Activated naive CD4-positive, alpha-beta T cell treated with anti-CD3 and anti-CD28 coated beads for 36 hours (primary cell): ENCODE measurements at places on chromosomes 12 and 14.

- DNase-seq: no peak
These were observed 39.1 kb upstream of the DDHD1 start for GRCh38 chr14:53192052-53192760.

GRCh38 chr14:89397569-89398230 is 19.3 kb downstream of the FOXN3 start:
- DNase-seq: no peak

DNA sequence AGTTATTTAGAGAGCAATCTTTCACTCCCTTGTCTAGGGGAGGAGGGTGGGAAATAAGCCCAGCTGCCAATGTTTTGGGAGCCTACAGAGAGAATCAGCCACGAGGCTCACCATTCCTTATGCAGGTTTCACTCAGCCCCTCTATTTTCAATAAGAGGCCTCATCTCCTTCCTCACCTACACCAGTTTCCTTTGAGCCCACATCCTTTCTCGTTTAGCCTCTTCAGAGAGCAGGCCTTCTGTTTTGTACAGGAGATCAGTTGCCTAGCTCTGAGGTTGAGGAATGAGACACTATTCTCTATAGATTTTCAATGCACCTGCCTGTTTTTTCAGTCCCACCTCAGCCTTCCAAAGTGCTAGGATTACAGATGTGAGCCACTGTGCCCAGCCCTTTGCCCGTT is 17.9 kb downstream of the SNAPC1 start:
- DNase-seq: peak; percentile 50

DNA sequence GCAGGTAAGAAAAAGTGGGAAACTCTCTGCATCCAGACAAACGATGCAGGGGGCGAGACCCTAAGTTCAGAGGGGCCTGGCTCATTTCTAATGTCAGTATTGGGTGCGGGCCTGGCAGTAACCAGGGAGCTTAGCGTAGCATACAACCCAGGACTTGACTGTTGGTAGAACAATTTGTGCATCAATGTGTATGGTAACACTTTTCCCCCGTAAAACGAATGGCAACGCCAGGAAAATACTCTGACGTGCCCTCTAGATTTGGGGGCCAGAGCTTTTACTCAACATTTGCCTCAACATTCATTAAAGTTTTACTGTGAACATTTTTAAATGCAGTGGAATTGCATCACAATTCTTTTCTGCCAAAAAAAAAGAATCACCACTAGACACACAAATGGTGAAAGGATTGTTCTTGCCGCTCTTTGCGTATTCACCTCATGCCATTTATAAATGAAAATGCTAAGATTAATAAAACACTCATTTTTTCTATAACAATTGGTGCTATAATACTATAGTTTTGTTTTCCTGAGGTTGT is 867 bp downstream of the RHOJ start:
- DNase-seq: no peak

- no peak for DNase-seq
These were observed 34.9 kb downstream of the RAD9B start for GRCh38 chr12:110536834-110537604.

DNA sequence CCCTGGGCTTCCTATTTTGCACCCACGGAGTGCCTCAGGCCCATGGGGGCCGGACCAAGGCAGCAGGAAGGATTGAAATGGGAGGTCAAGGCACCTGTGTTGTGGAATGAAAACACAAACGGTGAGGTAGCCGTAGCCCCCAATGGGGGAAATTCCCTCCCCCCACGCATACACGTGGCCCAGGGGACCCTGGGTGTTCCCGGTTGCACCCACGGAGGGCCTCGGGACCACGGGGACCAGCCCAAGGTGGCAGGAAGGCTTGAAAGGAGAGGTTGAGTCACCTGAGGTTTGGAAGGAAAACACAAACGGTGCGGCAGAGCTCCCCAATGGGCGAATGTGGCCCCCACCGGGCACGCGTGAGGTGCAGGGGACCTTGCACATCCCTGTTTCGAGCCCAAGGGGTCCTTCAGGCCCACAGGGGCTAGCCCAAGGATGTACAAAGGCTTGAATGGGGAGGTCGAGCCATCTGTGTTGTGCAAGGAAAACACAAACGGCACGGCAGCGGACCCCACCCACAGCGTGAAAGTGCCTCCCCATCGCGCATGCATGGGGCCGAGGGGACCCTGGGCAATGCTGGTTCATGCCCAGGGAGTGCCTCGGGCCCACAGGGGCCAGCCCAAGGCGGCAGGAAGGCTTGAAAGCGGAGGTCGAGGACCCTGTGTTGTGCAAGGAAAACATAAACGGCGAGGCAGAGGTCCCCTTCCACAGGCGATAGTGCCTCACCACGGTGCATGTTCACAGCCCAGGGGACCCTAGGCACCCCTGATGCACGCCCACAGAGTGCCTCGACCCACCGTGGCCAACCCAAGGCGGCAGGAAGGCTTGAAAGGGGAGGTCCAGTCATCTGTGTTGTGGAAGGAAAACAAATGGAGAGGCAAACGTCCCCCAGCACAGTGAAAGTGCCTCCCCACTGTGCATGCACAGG is 376.7 kb downstream of the ALG10 start:
- no peak for DNase-seq

DNA sequence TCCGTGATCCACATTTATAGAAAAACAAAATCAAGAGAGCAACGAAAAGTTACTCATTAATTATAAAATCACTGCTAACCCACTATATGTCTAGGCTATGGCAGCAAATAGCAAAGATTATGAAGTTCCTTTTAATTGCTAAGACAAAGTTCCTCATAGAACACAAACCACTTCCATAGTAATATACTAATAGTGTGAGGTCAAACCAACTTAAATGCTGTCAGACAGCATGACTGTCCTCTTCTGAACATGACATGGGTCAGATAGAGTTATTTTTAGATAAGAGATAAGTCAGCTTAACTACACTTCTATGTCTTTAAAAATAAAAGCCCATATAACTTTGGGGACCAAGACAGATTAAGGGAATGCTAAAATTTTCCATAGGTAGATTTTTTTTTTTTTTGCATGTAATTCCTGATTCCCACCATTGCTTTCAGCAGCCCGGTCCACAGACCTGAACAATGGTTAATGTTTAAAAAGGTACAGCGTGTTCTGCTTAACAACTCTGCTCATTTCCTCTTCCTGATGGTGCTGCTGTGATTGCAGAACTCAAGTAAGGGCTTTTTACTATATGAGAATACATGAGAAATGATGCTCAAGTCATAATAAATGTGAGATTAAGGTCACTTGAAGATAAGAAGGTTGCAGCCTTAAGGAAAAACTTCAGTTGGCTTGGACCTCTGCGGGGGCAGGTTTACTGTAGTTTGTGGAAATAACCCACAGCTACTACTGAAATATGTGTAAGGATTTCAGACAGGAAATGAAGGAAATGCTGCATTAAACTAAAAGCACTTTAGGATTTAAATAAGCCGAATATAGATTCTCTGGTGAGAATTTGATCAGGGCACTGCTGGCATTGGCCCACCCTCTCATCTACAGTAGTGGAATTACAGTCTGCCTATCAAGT is 37.7 kb upstream of the DUSP6 start:
- peak; percentile 41 for DNase-seq

DNA sequence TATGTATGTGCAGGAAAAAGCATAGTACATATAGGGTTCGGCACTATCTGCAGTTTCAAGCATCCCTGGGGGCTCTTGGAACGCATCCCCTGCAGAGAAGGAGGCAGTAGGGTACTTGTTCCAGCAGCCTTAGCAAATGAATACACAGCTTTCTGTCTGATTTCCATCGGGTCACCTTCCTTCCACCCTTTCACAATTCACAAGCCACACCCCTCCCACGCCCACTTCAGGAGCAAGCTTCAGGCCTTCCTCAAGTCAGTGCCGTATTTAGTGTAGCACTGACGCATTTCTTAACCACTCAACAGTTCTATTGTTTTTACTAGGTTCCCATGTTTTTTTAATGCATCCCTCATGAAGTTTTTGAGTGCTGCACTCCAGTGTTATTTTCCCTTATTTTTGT is 64.2 kb downstream of the CLMN start:
- DNase-seq: no peak

DNA sequence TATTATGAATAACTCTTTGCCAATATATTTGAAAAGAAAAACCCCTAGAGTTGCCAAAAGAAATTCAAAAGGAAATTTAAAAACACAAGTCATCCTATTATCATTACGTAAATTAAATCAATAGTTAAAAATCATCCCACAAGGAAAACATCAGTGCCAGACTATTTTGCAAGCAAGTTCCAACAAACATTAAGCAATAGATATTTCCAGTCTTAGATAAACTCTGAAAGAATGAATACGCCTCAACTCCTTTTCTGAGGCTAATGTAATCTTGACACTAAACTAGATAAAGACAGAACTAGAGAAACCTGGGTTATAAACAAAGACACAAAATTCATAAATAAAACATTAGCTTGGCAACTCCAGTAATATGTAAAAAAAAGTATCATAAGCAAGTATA is 245.9 kb downstream of the FOXN3 start:
- DNase-seq: no peak

DNA sequence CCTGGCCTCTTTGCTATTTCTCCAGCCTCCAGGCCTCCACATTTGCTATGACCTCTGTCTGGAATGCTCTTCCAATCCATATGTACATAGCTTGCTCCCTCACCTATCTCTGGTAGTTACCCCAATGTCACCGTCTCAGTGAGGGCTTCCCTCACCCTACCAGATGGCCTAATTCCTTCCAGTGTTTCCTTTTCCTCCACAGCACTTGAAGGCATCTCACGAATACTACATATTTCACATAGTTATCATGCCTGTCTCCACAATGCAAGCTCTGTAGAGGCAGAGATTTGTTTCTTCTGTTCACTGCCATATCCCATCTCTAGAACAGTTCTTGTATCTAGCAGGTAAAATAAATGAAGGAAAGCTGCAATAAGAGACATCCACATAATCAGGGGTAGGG is 21.3 kb upstream of the HSP90B1 start:
- DNase-seq: no peak

DNA sequence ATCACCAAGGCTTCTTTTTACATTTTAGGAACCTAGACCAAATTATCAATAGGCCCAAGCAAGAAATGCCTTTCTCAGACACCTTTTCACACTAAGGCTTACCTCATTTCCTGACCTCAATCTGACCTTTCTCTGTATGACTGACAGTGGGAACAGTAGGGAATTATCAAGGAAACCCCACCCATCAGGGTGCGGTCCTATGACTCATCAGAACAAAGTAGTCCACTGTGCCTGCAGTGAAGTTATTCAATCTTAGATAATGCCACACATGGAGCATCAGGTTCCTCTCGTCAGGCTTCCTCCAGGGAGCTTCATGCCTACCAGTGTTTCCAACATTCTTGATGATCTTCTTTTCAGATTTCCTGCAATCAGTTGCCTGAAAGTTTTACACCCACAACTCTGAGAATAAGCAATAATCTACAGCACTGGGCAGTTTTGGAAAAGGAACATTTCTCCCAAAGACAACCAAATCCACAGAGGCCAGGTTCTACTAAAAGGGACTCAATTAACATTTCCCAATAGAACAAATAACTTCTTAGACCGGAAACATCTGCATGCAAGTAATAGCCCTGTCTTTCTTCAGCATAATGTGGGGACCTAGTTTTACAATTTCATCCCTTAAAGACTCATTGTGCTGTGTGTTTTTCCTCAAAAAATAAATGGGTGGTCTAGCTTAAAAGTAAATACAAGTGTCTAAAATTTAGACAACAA is 35.9 kb upstream of the TMTC2 start:
- peak; percentile 7 for DNase-seq

GRCh38 chr14:64998455-64998931 is 11.8 kb downstream of the FNTB start:
- DNase-seq: no peak

DNA sequence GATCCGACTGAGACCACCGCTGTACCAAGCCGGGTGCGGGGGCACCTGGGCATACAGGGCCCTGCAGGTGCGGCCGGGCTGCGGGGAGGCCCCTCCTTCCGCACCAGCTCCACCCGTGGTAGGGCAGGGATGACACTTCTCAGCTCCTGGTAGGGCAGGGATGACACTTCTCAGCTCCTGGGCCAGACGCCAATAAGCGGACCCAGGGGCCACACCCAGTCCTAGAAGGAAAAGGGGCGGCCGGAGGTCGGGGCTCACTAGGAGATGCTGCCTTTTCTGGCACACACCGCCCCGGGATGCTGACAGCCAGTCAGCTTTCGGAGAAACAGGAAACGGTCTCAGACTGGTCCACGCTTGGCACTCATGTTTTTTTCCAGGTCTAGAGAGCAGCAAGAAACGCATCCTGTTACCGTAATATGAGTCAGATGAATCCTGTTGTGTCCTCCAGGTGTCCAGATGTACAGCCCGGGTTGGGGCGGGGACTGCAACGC is 34.8 kb downstream of the NFKBIA start:
- peak; percentile 66 for DNase-seq

DNA sequence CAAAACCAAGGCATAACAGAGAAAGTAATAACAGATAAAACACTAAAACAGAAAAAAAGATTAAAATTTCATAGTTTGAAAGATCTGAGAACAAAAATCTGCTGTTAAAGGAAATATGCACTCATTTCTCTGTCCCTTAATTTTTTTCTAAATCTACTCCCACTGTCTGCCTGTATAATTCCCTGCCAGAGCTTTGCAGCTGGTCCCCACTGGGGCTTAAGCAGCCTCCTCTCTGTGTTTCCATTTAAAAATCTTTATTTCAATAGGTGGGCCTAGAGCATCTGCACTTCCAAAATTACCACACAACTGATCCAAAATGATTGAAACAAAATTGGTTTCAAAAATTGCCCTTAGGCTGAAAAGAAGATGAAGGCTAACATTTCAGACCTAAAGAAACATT is 6.4 kb upstream of the SIX6 start:
- DNase-seq: no peak

GRCh38 chr12:71046215-71046614 is 111.6 kb downstream of the TSPAN8 start:
- no peak for DNase-seq

DNA sequence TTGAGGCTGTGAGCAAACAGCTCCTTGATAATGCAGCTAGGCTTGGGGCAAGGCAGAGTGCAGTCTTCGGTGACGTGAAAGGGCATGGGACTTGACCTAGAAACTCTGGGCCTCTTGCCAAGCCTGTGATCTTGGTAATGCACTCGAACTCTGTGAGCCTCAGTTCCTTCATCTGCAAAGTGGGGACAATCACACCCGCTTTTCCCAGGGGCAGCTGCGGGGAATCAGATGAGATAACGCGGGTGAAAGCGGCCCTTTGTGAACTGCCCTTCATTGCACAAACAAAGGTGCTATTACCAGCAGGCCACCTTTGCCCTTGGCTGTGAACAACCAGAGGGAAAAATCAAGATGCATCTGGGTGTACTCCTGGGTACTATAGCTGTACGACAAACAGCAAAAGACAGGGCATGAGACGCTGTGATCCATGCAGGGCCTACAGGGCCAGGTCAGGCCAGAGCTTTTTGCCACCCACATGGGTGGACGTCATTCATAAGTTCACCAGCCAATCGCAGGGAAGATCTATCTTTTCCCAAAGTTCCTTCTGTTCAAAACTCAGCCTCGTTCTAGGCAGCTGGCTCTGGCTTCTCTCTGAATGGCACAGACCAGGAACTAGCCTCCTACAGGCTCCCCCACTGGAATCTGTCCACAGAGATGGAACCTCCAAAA is 3.2 kb downstream of the MSI1 start:
- DNase-seq: no peak

GRCh38 chr12:131387281-131388163 is 323.4 kb upstream of the SFSWAP start:
- no peak for DNase-seq

- peak; percentile 99 for DNase-seq
These were observed 4.1 kb upstream of the CCND2 start for GRCh38 chr12:4269279-4269991.
